ENCODE measurements at places on chromosomes 12 and 14.

GRCh38 chr14:97077253-97077653, 280.1 kb downstream of the VRK1 start:
- DNase-seq: no peak

GRCh38 chr14:39233680-39234326, at the start of gene MIA2:
TSS of gene MIA2 (plus strand) at chr14:39233915. CDS start at chr14:39234115, 200 bp downstream.
- no peak for DNase-seq

GRCh38 chr14:39668449-39668848, 236.2 kb upstream of the FBXO33 start:
- no peak for DNase-seq

GRCh38 chr14:33851366-33851765, 99.5 kb downstream of the EGLN3 start:
- no peak for DNase-seq

GRCh38 chr14:54658836-54659235, 91.9 kb downstream of the SAMD4A start:
- no peak for DNase-seq

DNA sequence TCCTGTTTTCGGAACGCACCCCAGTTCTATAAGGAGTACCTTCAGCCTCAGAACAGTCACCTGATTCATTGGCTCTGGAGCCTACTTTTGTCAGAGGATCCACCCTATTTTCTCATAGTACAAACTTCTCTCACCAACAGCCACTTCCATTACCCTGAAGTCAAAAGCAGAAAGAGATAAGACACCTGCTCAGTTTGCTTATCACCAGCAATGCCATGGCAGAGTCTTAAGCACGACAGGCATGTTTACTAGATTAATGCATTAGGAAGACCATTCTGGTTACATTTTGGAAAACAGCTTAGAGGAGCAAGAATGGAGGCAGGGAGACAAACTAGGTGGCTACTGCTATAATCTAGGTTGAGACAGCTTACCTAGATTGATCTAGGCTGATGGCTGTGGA, 67.7 kb downstream of the GXYLT1 start:
- DNase-seq: no peak

GRCh38 chr12:98911396-98911795, 266.3 kb downstream of the APAF1 start:
- DNase-seq: no peak

Data from BJ (cell line).